ENCODE measurements at places on chromosomes 6 and 20.
A peak's percentile ranks its signal among the peaks of the same experiment; 100 is the strongest.

DNA sequence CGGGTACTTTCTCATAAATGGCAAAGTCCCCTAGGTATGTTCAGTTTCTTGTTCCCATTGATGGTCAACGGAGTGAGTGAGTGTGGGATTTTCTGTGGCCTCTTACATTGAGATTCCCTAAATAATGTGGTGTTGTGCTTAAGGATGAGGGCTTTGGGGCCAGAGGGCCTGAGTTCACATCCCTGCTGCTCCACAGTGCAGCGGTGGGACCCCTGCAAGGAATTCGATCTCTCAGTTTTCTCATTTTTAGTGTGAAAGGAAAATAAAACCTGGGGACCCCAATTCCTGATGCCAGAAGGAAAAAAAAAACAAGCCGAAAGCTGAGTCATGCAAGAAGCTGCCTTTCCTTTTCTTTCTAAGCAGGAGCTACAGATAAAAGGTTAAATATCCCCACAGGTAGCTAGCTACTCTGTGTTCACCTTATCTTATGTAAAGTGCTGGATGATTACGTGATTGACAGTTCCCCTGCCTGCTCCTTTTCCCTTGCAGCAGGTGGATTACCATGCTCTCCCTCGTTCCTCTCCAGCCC lies 120.2 kb upstream of the CLDN20 start:
- no peak for DNase-seq

DNA sequence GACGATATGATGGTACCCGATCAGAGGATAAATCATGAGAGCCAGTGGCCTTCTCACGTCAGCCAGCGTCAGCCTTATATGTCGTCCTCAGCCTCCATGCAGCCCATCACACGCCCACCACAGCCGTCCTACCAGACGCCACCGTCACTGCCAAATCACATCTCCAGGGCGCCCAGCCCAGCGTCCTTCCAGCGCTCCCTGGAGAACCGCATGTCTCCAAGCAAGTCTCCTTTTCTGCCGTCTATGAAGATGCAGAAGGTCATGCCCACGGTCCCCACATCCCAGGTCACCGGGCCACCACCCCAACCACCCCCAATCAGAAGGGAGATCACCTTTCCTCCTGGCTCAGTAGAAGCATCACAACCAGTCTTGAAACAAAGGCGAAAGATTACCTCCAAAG lies 122.2 kb downstream of the TMEM242 start:
- no peak for DNase-seq

DNA sequence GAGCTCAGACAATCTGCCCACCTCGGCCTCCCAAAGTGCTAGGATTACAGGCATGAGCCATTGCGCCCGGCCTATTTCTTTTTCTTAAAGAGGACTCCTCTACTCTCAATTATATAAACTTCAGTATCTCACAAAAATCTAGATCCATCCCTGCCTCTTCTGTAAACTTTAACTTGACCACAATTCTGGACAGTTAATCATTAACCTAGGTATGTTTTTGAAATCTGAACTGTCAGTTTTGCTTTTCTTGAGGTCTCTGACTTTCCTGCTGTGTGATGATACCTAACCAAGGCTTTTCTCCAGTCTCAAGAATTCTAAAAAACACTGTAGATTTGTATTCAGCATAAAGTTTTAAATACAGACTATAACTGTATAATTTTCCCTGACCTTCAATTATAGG lies 388.2 kb upstream of the SYNCRIP start:
- DNase-seq: no peak

- no peak for DNase-seq
These were observed 416.1 kb downstream of the BCKDHB start for GRCh38 chr6:80522576-80522975.

DNA sequence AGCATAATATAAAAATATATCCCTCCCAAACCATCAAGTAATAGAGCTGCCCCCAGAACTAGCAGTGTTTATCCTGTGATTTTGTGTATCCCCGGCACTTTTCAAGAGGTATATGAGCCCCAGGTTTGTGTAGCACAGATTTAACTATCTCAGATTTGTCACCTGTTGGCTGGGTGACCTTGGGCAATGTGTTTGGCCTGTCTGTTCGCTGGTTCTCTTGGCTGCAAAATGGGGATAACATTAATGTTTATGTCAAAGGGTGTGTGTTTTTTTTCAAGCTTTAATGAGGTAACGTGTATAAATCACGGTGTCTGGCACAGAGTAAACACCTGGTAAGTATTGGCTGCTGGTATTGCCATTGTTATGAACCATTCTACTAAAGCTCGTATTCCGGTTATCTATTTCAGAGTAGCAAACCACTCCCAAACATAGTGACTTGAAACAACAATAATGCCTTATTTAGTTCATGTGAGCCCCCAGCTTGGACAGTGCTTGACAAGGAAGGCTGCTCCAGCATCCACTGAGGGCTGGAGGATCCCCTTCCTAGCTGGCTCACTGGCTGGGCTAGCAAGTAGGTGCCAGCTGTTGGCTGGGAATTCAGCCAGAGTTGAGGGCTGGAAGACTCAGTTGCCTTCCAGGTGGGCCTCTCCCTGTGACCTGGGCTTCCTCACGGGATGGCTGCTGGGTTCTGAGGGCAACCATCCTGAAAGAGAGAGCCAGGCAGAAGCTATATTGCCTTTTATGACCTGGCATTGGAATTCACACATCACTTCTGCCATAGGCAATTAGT lies 36.2 kb downstream of the PDRG1 start:
- DNase-seq: no peak

- no peak for DNase-seq
These were observed 80.8 kb downstream of the MKKS start for GRCh38 chr20:10352934-10353824.

GRCh38 chr20:63026582-63027165 lies 19.9 kb upstream of the BHLHE23 start:
- no peak for DNase-seq

DNA sequence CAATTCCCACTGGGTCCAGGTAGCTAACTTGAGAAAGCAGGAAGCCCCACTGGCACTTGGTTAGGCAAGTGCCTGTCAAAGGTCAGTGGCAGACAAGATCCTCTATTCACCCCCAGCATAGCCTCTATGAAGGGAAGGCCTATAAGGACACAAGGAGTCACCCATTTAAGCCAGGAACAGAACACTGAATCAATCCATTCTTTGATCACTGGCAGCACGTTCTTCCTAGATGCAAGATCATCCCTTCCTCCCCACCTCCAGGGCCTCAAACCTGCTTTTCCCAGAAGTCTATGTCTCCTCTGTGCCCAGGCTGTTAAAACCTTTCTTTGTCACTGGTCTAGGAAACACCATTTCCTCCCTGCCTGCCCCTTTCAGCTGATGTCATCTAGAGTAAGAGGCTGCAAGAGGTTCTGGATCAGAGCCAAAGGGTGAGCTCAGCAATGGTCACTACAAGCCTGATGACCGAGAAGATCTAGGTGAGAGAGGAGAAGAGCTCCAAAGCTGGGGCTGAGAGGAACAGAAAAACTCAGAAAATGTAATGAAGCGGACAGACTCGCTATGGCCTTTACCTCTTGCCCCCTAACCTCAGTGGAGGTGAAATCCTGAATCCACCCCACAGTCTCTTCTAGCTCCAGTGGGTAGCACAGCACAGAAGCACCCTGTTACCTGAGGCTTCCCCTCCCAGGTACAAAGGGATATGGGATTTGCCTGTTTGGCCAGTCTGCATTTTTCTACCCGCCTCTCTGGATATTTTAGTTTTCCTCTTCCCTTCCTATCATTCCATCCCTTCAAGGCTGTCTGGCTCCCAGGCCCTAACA lies 1.8 kb downstream of the GTPBP2 start:
- DNase-seq: no peak

GRCh38 chr6:165694296-165694695 lies 31.3 kb upstream of the PDE10A start:
- no peak for DNase-seq

DNA sequence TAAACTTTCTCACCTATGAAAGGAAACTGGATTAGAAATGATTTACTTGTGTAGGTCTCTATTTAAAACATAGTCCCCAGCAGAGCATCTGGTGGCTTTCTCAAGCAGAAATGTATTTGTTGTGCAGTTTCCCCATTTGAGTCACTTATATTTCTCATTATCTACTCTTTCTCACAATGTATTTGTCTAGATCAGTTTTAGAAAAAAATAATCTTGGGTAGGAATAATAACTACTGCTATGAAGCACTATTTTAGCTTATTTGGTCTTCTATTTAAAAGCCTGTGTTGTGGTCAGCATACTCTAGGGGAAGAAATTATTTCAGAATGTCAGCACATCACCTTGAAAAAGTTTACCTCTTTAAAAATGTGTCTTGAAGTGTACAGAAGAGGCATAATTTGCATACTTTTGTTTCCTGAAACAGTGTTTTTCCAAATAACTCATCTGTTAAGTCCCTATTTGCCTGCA lies 60.9 kb upstream of the PRL start:
- no peak for DNase-seq

DNA sequence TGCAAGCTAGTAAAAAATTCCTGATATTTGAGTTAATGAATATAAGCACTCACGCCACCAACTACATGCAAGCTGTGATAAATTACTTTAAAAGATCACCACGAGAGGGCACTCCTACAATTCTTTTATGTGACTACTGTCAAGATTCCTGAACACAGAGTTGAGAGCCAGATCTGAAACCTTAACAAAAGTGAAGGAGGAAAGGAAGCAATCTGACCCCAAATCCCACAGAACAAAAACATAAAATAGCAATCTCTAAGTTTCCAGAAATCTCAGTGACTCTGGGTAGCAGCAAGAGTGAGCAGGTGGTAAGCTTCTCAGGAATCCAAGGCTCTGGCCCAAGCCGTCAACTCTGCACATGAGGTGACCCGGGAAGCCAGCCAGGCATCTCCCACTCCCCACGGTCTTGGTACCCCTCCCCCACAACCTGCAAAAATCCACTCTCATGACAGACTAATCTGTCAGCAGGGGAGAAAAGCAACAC lies 55.1 kb downstream of the STAU1 start:
- DNase-seq: no peak

- DNase-seq: no peak
These were observed 32.2 kb downstream of the HTR1E start for GRCh38 chr6:86969573-86969972.

DNA sequence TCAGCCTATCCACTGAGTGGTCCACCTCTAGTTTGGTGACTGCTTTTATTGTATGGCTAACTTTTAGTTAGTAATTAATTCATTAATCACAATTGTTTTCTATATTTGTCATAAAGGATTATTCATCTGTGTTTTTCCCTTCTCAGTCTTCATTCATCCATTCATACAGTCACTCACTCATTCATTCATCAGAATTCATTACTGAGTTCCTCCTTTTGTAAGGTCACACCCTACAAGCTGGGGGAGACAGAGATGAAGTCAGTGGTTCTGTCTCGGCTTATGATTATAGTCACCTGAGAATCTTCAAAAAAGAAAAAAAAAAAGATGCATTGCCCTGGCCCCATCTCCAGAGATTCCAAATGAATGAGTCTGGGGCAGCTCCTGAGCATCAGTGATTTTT lies 257.1 kb downstream of the ADGB start:
- no peak for DNase-seq

DNA sequence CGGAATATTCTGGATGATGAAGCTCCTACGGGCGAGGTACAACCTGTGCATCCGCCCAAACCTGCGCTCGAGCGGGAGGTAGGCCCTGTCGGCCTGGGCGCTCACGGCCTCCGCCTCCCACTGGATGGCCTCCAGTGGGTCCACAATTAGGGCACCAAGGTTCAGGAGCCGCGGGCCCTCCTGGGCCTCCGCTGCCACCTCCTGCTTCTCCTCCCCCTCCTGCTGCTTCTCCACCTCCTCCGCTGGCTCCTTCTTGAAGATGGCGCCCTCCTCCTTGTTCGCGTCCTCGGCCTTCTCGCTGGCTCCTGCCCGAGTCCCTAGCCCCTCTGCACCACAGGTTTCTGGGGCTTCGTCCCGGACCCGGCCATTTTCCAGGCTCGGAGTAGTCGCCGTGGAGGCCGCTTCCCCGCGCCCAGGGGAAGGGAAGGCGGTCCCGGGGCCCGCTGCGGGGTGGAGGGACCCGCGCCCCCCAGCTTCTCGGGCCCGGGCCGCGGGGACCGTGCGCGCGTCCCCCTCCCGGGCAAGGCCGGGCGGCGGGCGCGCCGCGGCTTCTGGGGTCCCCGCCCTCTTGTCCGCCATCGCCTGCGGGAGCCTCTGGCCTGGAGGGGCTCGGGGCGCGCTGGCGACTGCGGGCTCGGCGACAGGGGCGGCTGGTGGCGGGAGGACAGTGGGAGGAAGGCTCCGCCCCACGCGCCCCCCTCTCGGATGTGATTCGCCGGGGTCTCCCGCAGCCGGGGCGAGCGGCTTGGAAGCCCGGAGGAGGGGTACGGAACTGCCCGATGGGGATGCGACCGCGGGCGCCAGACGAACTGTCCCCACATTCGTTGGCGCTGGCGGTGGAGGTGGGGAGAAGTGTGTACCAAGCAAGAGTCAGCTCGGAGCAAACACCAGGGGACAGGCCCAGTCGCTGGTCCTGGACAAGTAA lies 17.6 kb downstream of the PLAGL2 start:
- DNase-seq: peak; percentile 74

- DNase-seq: no peak
These were observed 91.2 kb downstream of the RTN4IP1 start for GRCh38 chr6:106538145-106538544.

- DNase-seq: no peak
These were observed 146.3 kb downstream of the PRL start for GRCh38 chr6:22150368-22151035.

GRCh38 chr6:15499125-15499524 lies 163.7 kb downstream of the DTNBP1 start:
- no peak for DNase-seq

DNA sequence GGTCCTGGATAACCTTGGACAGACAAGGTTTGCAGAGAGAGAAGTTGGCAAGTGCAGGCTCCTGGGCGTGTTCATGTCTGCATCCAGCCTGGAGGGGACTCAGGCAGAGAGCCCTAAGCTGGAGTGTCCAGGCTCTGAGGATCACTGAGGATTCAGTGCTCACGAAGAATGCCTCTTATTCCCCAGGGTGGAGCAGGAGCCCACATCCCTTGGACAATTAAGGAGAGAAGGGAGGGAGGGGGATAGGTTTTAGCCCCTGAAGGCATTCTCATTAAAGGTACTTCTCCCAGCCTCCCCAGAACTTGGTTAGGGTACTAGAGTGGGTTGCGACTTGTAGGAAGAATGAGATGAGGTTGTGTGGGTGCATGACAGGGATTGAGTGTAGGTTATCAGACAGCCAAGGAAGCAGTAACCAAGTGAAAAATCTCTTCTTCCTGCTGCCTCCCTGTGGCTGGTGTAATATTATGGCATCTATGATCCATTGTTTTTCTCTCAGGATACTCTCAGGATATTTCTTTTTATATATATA lies 680 bp downstream of the HLA-DPB1 start:
- no peak for DNase-seq

DNA sequence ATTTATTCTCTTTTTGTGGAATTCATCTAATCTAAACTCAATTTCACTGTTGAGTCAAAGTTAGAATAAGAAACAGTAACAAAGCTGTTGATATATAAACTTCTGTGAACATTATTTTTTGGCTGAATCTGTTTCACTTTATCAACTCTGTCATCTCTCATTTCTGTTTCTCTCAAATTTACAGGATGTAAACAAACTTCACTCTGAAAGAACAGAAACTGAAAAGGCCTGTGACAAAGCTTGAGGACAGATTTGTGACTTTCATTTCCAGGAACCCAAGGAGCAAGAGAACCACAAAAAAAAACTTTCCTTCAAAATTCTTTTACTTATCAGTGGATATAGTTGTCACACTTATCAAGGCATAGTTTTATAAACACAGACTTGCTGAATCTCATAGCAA lies 447.9 kb upstream of the OPRM1 start:
- DNase-seq: no peak

GRCh38 chr6:125533710-125534397 lies 215.6 kb upstream of the HEY2 start:
- DNase-seq: no peak

- no peak for DNase-seq
These were observed 97.8 kb downstream of the TNFAIP3 start for GRCh38 chr6:137964876-137965275.
